Stimulated activated CD8-positive, alpha-beta memory T cell treated with anti-CD3 and anti-CD28 coated beads, Interleukin-7, amount 100 ng/mL, for 48 hours (primary cell): ENCODE measurements at places on chromosomes 4 and X.

GRCh38 chrX:113305496-113305895 is 464.9 kb upstream of the AMOT start:
- DNase-seq = no peak

DNA sequence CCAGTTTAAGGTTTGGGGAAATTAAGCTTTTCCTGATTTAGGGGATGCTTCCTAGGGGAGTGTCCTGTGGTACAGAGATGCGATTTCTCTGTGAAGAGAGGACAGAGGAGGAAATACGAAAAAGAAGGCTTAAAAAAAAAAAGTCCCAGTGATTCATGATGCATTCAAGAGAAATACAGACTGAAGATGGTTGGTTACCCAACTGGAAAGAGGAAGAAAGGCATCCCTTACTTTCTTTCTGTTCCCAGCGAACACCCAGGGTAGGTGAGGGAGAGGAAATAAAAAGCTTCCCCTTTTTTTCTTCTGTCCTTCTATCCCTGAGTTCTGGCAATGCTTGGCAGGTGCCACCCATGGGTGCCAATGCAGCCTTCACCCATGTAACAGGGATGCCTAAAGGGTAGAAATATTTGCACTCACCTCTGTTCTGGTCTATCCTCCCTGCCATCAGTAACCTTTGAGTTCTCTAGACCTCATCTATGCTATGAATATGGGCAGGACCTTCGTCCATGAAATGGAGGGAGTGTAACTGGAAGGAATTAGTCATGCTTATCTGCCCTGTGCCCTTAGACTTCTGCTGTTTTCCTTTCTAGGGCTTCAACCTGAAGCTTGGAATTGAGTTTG is 230.1 kb upstream of the GALNTL6 start:
- DNase-seq = no peak

DNA sequence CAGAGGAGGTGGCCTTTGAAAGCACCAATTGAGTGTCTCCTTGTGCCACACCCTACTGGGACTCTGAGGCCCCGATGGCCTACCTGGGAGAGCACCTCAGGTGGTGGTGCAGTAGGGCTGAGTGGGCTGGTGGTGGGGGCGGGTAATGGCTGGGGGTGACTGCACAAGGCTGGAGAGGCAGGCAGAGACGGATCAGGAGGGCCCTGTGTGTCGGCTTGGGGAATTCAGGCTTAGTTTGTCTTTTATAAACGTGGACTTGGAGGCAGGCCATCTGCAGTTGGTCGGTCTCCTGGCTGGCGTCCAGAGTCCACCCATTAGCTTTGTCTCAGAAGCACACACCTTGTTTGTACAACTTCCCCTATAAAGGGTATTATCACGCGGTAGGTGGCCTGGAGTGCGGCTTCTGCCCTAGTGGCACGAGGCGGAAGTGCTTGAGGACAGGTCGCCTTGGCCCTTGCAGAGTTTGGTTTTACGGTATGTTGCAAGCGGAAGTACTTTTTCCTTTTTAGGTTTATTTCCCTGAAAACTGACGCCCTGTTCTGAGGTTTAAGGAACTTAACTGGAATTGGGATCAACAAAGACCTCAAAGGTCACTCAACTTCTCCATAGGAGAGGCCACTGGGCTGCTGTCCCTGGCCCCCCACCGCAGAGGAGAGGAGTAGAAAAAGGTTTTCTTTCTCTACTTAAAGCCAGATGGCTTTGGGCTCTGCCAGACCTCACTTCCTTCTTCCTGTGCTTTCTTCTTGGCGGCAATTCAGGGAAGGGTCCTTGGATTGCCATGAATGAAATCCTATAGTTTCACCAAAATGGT is 8.0 kb downstream of the TBC1D14 start:
- no peak for DNase-seq

GRCh38 chr4:40515398-40516293 is 114.0 kb downstream of the RBM47 start:
- DNase-seq = no peak

DNA sequence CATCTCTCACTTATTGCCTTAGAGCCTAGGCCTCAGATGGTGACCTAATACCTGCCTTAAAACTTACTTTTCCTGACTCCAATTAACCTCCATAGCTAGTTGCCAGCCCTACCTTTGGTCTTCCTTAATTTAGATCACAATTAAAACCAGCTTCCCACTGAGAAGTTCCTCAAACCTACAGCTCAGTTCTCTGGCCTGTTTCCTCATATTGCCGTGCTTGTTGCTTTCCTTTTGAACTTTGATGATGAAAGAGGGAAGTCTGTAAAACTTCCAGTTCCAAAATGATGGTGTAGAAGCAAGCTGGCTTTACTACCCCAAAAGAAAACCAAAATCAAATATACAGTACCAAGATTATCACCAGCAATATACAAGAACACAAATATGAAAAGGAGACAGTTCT is 28.9 kb upstream of the CAMK2D start:
- DNase-seq = no peak

- no peak for DNase-seq
Observed at GRCh38 chrX:69116077-69116476, 49.2 kb downstream of the PJA1 start.

GRCh38 chr4:651884-652642 is 22.0 kb downstream of the ATP5ME start:
- no peak for DNase-seq

DNA sequence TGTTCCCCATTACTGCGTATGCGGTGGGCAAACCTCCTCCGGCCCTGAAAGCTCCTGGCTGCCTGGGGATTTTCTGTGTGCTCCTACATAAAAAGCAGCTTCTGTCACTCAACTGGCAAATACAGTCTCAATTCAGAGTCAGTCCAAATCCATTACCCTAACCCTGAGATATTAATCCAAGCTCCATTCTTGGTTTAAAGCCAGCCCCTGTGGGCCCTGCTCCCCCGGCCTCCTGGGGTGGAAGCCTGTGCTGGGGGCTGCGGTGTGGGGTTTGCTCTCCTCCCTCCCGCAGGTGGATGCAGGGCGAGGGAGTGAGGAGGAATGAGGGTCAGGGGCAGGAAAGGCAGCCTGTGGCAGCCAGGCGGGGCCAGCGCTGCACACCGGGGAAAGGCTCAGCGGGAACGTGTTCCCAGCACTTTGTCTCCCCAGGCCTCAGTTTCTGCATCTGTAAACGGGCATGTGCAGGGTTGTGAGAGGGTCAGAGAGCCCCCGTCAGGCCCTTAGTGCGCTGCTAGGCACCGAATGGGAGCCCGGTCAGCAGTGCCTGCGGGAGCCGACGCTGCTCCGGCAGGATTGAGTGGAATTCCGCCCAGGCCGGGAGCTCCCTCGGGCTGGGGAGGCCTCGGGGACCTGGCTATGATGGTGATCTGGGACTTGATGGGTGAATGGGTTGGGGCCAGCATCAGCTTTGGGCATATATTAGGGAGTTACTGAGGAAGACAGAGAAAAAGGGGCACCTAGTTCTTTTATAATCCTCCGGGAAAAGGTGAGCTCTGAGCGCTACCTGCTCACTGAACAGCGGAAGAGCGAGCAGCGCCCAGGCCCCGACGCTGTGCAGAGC is 6.3 kb upstream of the RGS12 start:
- DNase-seq = no peak

DNA sequence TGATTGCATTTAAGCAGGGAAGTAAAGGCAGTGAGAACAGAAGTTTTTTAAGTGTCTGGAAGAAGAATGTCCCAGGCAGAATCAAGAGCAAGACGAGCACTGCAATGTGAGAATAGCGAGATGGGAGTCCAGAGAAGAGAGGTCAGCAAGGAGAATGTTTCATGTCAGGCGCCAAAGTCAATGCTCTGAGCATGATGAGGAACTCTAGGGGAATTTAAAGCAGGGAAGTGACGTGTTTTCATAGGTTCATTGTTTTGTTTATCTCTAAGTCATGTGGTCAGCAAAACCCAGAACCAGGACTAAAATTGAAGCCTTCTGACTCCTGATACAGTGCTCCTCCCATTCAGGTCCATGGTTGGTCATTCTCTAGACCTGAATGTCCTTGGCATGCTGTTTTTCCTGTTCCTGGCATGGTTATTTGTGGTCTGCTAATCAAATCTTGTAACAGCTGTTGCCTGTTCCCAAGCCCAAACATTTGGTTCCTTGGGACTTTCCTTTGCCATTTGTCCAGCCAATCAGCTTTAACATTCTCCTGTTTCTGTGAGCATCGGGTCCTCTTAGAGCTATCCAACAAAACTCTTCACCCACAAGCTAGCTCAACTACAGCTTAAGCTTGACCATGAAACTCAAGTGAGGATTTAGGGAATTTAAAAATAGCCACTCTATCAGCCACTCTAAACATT is 37.7 kb downstream of the PTCHD1 start:
- no peak for DNase-seq

GRCh38 chr4:101420661-101421060 is 73.3 kb upstream of the PPP3CA start:
- no peak for DNase-seq

DNA sequence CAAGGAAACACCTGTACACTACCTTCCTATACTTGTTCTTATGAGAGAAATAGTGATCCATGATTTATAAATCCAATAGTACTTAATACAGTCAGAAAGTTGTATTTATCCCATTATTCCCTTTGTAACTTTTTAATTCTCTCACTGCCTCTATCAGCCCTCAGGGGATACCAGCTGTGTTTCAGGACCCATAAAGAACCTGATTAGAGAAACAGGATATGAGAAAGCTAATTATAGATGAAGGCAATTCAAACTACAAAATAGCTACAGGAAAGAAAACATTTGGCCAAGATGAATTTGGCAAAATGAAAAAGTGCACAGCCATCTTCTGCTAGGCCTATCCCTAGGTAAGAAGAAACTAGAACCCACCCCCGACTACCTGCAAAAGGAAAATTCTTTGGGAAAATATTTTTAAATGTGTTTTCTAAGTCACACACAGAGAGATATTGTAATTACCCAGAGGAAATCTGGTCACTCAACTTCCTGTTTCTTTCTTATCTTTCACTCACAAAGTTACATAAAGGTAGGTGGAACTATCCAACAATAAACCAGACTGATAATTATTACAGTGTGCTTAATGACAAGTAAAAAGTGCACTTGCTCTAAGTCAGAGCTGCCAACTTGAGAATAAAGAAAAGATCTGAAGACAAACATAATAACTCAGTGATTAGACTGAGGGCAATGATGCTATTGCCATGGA is 836.5 kb upstream of the HTR2C start:
- DNase-seq = no peak

GRCh38 chrX:72123471-72124185 is 8.1 kb downstream of the RTL5 start:
- DNase-seq = no peak

GRCh38 chrX:12985331-12985730 is 10.4 kb downstream of the TMSB4X start:
- DNase-seq = no peak

GRCh38 chr4:123606946-123607542 is 210.4 kb downstream of the SPRY1 start:
- DNase-seq = no peak

DNA sequence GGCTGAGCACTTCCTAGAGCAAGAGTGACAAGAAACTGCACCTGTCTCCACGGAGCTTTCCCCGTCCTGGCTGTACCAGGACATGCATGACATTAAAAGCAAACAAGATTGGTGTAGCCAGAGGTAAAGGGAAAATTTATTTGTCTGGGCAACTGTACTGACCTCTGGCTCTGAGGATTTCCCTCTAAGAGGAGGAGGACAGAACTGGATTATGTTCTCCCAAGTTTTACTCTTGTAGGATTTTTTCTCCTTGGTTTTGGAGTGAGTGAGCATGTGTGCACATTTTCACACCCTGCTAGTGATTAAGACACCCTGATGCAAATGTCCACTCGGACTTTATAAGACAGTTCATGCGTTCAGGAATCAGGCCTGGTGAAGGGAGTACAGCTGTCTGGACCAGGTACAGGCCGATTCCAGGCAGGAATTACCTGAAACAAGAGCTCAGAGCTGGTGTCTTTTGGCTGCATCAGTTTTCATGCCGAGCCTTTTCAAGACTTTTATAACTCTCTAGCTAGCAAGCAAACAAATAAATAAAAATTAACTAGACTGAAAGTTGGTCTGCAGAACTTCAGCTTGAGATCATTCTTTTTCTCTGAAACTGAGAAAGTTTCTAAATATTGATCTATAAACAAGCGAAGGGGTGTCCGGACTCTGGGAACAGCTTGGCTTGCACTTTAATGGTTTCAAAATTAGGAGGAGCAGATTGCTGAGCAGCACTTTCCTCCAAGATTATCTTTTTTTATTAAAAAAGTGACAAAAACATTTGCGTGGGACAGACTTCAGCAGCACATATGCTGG is 51.3 kb upstream of the SPRY1 start:
- no peak for DNase-seq

DNA sequence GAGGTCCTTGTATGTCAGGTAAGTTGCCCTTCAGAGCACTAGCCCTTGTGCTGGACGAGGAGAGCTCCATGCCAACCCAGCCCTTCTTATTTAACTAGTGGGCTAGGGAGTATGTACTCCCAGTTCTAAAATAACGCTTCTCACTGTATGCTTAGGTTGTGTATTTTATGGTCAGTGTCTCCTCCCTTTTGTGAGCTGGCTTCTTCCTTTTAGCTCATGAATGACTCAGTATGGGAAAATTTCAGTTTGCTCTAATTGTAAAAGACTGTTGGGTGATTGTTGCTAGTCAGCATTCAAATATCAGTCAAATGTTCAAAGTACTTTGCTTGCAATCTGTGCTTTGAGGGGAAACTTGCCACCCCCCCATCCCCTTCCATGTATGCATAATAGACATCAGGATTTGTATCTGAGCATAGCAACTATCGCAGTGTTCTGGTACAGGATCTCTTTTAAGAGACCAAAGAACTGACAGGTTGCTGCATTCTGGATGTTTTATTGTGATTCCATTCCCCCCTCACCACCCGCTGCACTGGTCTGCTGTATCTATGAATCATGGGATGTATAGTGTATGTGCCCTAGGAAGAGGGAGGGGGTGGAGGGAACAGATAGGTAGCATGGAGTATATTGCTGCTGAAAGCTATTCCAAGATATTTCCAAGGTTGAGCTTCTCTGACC is 34.7 kb downstream of the DLG3 start:
- no peak for DNase-seq

DNA sequence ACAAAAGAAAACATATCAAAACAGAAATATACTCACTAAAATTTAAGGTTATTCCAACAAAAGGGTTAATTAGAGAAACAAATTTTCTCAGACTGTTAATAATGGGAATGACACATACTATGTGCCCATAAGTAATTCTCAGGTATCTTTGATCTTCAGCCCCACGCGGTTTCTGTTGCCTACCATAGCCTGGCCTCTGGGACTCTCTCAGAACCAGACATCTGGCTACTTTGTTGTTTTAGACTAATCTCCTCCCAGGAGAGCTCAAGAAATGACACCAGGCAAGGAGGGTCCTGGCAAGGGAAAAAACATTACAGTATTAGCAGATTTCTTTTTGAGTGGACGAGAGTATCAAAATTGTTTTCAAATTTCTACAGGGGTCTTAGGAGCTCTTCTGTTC is 43.7 kb downstream of the SLC10A7 start:
- no peak for DNase-seq

GRCh38 chr4:74948236-74948635 is 15.3 kb downstream of the PARM1 start:
- DNase-seq = no peak
